ENCODE measurements at places on chromosomes 11 and 22.
A peak's percentile ranks its signal among the peaks of the same experiment; 100 is the strongest.

DNA sequence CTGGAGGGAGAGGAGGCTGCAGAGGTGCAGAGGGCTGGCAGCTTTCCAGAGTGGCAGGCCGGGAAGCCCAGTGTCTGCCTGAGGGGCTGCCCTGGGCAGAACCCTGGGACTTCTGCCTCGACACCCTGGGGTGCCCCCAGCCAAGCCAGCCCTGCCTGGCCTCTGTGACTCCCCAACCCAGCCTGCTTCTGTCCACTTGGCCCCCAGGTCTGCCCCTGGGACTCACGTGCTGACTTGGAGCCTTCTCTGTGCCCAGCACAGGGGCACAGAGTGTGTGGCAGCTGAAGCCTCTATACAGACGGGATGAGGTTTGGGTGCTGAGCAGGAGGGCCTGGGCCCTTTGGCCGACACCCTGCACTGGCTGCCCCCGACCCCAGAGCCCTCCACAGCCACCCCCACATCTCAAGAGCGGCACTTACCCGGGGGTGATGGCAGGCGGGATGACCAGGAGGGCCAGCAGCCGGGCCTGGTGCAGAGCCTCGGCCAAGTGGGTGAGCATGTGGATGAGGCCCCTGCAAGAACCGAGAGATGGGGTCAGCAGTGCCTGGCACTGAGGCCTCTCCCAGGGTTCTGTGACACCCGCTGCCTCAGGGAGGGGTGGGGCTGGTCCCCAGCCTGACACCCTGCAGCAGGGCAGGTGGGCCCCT lies 17.5 kb downstream of the CHID1 start:
- DNase-seq, result no peak

GRCh38 chr11:47378836-47379170 lies 456 bp upstream of the SPI1 start:
- DNase-seq, result no peak

DNA sequence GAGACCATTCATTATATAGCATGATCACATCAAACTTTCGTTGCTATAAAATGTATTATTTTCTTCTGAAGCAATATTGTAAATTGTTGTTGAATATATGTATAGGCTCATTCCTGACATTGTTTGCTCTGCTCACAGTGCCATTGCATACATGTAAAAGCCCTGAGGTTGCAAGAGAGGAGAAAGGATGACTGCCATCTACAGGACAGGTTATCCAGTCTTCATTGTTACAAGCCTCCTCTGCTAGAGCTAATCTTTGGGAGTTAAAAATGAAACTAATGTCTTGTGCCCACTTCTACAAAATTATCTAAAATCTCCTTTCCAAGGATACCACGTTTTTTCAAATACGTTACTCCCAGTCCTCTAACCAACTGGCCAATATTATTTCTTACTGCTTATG lies 16.4 kb upstream of the OR5AL1 start:
- no peak for DNase-seq

GRCh38 chr11:121555121-121555520 lies 102.4 kb upstream of the SORL1-AS1 start:
- no peak for DNase-seq

- no peak for DNase-seq
Observed at GRCh38 chr11:67282876-67283371, 6.2 kb upstream of the ANKRD13D start.

DNA sequence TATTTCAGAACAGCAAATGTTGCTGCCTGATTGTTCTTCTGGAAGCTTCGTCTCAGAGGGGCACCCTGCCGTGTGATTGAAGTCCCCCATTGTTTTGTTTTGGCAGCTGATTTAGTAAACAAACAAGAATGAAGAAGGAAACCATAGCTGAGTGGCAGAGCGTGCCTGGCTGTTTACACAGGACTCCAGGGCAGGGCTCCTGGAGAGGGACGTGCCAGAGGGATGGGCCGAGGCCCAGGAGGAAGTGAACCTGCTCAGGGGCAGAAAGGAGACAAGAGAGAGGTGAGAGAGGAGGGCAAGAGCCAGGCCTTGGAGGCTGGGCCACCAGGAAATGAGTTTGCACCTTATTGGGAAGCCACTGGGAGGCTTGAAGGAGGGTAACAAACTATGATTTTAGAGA lies 85.5 kb upstream of the B3GAT1 start:
- no peak for DNase-seq

DNA sequence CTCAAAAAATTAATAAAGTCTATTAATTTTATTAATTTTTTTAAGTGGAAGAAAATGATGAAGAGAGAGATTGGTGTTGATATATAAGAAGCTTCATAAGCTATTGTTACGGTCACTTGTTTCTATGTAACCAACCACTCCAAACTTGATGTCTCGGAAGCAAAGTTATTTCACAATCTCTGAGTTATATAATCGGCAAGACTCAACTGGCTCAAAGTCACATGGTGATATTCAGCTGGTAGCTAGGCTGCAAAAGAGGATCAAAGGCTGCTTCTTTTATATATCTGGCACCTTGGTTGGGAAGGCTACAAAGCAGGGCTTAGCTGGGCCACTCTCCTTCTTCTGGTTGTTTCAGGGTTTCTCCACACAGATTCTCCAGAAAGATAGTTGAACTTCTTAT lies 245.1 kb upstream of the ARHGAP42 start:
- no peak for DNase-seq

DNA sequence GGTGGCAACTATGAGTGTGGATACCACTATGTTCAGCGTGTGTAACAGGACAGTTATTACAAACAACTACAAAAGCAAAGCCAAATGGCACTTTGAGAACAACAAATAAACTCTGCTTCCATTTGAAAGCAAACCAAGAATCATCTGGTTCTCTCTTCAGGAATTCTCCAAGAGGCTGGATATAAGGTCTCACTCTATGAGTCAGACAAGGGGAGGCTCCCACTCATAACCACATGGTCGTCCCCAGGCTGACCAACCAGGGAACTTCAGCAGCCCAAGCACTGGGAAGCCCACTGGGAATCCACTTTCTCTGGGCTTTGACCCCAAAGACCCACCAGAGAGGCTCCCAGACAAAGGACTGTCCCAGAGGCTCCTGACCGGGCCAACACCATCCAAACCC lies 35.3 kb downstream of the DGCR2 start:
- DNase-seq, result peak; percentile 8

DNA sequence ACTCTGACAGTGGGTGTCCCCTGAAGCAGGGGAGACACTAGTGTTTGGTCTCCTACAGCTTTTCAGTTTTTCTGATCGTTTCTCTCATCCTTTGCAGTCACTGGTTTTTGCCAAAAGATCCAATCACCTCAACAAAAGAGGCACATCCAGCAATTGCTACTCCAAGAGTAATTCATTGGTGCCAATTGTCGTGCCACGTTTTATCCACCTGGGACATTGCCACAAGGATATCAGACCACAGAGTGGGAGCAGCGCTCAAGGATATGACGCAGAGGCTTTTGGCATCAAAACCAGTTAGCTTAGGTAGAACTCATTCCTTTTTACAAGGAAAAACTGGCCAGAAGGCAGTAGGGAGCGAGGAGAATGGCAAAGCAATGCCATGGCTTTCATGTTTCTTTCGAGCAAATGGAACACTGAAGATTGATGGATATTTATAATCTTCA lies 40.9 kb upstream of the BLID start:
- DNase-seq, result peak; percentile 43

GRCh38 chr11:66413167-66413566 lies 7.7 kb upstream of the NPAS4 start:
- DNase-seq, result no peak

DNA sequence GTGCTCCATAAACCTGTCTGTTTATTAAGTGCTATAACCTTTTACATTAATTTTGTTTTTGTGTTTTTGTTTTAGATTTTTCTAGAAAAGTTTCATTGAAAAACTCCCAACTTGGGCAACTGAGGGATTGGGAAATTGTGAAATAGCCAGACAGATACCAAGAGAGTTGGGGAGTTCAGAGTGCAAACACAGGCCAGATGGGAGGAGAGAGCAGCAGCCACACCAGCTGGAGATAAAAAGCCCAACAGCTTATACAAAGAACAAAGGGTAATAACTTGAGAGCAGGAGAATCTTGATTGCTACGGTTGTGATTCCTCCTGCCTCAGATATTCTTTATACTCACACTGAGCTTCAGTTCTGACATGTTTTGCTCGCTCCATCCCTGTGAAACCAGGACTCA lies 1642.2 kb downstream of the LRRC4C start:
- DNase-seq, result no peak

DNA sequence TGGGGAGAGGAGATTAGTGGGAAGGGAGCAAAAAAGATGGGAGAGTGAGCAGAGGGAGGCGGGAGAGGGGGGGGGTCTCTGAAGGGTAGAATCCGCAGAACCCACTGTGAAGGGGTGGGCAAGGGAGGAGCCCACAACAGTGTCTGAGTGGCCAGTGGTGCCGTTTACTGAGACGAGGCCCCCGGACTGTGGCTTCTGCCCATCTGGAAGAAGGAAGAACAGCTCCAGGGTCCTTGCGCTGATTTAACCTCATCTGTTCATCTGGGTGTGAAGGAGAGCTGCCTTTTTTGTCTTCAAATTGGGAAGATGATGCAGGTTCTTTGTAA lies 45.7 kb upstream of the ANO1 start:
- DNase-seq, result no peak

Measured in kidney glomerular epithelial cell (primary cell).